ENCODE measurements at places on chromosomes 1 and 21. TPM values are rescaled to one million over a fixed set of nuclear protein-coding genes. Genes with fewer than 3 reads are reported as not detected.

Gene OR2G6
- total RNA-seq = not detected

Gene HORMAD1
- not detected for total RNA-seq

Gene ANGPTL3
- total RNA-seq = not detected

Gene SNRPE
- total RNA-seq = 65.6 TPM

DNA sequence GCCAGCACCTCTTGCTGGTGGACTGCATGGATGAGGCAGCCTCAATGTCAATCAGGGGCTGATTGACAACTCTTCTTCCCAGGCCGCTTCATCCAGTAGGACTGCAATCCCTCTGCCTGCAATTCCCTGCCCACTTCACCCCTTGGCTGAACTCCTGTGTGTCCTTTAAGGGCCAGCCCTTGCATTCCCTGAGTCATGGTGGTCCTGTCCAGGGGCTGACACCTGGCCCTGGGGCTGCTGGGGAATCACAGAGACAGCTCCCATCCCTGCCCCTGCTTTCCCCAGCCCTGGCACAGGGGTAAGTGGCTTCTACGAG, 4.6 kb upstream of the EPS8L3 start:
- DNase-seq = no peak

GRCh38 chr1:30681782-30682181, 41.6 kb downstream of the MATN1 start:
- DNase-seq = no peak

DNA sequence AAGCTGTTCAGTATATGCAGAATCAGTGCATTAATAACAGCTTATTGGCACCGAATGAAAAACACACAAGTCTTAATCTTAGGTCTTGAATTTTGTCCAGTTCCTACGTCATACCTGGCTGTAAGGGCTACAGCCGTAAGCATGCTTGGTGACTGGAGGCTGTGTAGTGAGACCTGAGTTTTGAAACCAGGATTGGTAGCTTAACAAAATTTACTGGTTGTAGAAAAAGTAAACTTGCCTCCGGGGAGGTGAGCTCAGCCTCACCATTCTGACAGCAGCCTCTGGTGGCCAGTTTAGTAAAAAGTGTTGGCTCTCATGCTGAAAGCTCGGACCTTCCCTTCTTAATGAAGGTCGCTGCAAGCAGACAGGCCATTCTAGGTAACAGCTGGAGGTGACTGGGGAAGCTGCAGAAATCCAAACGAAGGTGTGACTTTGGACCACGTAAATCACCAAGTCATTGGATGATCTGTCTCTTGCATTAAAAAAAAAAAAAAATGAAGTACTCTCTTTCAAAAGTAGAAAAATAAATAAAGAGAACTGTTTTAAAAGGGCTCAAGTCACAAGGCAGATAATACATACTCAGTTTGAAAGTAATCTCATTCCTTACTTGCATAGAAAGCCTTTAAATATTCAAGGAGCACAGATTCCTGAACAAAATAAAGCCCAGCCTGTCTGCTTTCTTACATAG, 48.9 kb downstream of the HLCS start:
- no peak for DNase-seq

DNA sequence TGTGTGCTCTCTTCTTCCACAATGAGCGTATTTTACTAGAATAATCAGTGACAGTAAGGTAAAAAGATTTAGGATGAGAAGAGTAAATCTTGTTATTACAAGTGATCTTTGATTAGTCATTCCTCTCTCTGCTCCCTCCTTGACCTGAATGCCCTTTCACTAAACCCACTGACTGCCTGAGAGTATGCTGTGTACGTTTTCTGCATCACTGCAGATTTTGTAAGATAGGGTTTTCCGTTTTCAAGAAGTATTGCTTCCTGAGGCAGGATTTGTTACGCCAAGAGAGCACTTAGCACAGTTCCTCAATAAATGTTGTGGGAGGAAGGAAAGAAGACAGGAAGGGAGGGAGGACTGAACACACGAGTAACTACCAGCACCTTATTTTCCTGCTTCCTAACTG, 7.7 kb upstream of the LAMB3 start:
- DNase-seq = no peak

- DNase-seq = peak; percentile 63
These were observed 36.1 kb downstream of the TRIM11 start for GRCh38 chr1:228370439-228370940.

- no peak for DNase-seq
These were observed 108.3 kb upstream of the USH2A start for GRCh38 chr1:216531263-216532239.

GRCh38 chr1:20709868-20710267, 7.9 kb downstream of the KIF17 start:
- no peak for DNase-seq

DNA sequence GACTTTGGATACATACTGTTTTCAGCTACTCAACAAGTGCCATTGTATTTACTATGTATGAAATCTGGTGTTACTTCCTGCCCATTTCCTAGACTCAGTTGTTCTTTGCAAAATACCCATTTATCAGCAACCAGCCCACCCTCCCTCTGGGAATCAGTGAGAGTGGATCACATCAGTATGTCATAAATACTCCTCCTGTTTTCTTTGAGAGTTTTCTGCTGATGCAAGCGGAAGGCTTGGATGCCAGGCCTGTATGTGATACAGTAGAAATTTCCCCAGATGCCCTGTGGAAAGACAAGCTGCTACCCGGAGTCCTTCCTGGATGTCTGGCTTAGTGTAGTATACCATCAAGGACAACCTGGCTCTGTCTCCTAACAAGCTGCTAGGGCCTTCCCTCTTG, 2.4 kb upstream of the PTPRC start:
- no peak for DNase-seq
